Heart left ventricle (tissue), 16 donors: ENCODE measurements at places on chromosomes 2 and 18.

GRCh38 chr18:6951336-6952090 is 166.1 kb downstream of the LAMA1 start:
- DNase-seq: no peak

DNA sequence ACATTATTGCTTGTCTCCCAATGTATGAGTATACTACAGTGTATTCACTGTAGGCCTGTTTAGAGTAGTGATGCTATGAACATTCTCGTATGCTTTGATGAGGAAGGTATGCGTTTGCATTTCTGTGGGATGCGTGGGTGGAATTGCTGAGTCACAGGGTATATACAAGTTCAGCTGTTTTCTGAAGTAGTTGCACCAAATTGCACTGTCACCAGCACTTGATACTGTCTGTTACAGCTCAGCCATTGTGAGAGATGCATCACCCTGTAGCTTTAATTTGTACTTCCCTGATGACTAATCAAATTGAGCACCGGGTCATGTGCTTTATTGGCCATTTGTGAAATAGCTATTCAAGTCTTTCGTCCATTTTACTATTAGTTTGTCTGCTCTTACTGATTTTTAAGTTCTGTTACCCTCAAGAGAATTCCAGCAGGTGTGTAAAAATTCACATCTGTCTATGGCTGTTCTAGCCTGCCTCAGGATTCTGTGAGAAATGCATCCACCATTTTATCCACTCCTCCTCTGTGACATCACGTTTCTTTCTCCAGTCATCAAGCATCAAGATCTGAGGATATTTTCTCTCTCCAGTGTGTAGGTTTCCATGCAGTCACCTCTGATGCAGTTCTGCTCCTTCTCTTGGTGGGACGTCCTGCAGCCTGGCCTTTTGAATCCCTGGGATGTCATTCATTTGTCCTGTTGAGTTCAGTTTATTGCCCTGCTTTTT is 72.5 kb downstream of the DGKD start:
- no peak for DNase-seq

DNA sequence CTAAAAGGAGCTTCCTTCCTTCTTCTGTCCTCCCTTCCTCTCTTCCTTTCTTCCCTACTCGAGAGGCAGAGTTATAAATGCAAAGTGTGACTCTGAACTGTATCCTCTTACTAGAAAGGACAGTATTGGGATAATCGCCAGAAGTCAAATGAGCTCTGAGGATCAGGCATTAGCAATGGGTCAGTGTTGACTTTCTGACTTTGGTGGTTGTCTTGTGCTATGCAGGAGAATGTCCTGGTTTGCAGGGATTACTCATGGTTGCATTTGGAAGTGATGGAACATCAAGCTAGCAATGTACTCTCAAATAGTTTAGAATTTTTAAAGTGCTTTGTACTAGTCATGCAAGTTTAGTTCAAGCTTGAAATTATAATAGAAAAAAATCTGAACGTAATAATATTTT is 115.6 kb downstream of the TXNL1 start:
- DNase-seq: no peak

DNA sequence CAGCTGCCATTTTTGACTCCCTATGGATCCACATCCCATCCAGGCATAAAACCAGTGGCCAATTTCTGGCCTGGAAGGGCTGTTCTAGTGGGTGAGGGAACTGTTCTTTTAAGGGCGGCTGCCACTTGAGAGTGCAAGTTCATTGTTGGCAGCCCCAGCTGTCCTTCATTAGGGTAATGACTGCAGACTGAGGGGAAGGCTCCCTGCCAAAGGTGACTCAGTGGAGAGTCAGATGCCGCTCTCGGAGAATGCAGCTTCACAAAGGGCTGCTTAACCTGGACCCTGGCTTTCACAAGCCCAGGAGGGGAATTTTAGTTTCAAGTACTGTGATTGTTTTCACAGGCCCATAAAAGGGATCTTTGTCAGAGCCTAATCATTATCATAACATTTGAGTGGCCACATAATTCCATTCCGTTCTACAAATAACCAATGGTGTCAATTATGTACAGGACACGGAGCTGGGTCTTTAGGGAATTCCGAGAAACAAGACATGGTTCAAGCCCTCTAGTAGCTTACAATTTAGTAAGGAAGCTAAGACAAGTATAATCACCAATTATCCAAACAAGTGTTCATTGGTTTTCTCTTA is 235.7 kb downstream of the CDCA7 start:
- DNase-seq: peak; percentile 76

DNA sequence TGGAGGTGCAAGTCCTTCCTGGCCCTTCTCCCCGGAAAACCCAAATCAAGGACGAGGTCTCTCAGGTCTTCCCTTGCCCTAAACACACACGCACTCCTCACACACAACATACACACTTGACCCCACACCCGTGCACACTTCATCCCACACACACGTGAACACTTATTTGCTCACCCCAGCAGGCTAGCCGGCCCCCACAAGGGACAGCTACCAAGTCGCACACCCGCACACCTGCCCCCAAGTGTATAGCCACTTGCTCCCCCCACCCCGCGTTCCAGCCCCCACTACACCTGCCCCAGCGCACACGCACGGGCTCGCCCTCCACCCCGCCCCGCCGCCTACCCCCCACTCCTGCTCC is 359 bp downstream of the TGFBRAP1 start:
- DNase-seq: no peak

DNA sequence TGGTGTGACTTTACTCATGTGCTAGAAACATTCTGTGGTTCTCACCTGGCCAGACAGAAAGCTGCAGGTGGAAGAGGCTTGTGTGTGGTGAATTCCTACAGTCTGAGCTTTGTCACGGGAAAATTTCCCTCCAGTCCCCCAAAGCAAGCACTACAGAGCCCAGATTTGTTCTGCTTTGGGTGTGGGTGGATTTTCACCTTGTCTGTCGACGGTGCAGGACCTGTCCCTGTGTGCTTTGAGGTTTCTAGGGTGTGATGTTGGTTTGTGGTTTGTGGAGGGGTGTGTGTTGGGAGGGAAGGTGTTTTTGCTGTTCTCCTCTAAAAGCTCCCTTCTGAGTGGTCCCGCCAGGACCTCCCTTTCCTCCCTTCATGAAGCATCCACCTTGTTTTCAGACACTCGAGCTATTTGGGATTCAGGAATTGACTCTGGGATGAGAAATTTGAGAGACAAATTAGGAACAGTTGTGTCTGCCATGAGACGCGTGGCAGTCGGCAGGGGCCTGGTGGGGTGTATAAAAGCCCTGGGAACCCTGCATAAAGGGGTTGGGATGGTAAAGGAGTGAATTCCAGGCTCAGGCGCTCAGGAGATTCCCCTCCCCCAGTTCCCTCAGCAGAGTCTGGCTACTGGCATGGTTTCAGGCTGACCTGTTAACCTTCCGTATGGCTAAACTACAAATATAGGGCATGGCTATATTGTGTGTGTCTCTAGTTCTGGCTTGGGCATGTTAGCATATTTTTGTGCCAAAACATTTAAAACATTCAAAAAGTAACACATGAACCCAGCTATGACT is 65.5 kb downstream of the DGKD start:
- DNase-seq: no peak

GRCh38 chr2:727071-727470 is 49.9 kb upstream of the TMEM18 start:
- DNase-seq: no peak

DNA sequence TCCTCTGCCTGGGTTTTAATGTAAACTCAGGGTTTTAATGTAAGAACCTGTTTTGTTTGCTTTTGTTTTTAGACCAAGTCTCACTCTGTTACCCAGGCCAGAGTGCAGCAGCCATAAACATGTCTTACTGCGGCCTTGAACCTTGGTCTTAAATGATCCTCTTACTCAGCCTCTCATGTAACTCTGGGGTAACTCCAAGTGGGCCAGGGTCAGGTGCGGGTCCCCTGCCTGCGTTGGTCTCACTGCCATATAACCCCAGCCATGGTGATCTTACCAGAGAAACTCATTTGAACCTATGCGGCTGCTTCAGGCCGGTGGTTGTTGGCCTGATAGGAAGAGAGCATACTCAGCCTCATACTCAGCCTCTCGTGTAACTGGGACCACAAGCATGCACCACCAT is 89.3 kb downstream of the AGAP1 start:
- no peak for DNase-seq

GRCh38 chr2:207768866-207769596 is 675 bp downstream of the FZD5 start:
- DNase-seq: no peak

GRCh38 chr2:109547280-109547679 is 66.5 kb downstream of the SEPTIN10 start:
- DNase-seq: no peak
